ENCODE measurements at places on chromosomes 5 and 9.

DNA sequence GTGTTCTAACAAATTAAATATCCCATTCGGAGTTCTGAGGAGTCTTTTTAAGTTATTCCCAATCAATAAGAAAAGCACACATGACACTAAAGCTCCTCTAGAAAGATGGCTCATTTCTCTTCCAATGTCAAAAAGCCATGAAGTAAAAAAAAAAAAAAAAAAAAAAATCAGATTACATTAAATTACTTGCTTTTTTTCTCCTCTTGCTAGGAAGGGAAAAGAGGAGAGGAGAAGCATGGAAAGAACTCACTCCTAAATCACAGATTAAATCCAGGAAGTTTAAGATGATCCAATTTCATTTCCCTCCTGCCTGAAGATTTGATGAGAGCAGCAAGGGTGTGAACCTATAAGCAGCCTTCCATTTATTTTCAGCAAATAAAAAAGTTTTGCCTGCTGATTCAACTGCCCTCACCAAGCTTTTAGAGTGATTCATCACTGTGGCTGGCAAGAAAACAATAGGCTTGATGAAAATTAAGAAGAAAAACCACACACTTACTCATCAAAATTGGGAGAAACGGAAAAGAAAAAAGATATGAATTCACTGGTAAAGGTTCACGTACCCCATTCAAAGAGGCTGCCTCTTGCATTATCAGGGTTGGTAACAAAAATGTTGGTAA is 19.7 kb downstream of the MYO10 start:
- DNase-seq = no peak

- no peak for DNase-seq
Measured at GRCh38 chr9:35629597-35629996, 11.4 kb upstream of the CD72 start.

DNA sequence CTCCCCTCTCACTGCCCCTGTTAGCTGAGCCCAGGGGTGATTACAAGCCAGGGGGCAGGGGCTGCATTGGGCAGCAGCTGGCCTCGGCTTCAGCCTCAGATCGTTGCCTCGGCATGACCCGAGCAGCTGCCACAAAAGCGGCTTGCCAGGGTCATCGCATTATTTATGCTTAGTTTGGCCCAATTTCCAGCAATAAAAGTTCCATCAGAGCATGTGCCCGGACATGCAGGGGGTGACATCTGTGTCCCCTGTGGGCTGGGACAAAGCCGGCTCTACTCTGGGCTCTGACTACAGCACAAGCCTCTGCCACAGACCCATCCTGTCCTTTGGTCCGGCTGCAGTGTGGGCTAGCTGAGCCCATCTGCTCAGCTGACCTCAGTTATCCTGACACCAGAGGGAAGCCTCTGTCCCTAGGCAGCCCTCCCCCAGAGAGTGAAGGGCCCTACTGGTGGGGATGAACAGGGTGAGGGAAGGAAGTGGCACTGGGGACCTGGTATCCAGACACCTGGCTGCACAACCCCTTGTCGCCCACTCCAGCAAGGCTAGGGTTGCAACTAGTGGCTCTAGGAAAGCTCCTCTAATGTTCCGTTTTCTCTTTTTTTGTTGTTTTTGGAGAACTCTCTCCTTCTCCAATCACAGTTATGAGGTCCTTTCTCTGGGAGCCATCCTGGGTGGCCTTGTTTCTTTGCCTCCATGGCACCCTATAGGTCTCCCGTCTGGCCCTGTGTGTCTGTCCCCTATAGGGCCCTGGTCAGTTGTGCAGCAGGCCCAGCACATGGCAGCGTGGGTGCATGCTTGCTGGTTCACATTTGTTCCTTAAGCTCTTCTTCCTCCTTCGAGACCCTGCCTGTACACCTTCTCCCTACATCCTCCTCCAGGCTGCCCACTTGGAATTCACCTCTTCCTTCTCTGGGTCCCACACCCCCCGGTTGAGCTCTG is 13.3 kb upstream of the GADD45G start:
- peak; percentile 43 for DNase-seq

GRCh38 chr5:171462928-171463861 is 43.7 kb downstream of the FGF18 start:
- DNase-seq = no peak

DNA sequence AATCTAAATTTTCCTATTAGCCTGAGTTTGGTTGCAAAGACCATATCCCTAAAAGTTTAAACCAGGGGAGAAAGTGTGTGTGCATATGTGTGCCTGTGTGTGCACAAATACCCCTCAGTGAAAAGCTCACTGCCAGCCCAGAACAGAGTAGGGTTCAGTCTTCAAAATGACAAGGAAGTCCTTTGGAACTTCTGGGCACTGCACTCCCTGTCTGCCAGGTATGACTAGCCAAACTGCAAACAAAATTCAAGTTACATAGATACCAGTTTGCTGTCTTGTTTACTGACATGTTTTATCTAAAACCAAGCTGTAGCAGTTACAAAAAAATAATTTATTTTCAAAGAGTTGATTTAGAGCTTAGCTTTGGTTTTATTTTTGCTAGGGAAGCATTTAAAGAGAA is 100.1 kb downstream of the ARHGEF28 start:
- no peak for DNase-seq

- peak; percentile 97 for DNase-seq
Measured at GRCh38 chr5:170597109-170597751, 93.4 kb downstream of the KCNIP1 start.

All from islet precursor cell (in vitro differentiated cells).